ENCODE measurements at places on chromosomes 1 and 21.

DNA sequence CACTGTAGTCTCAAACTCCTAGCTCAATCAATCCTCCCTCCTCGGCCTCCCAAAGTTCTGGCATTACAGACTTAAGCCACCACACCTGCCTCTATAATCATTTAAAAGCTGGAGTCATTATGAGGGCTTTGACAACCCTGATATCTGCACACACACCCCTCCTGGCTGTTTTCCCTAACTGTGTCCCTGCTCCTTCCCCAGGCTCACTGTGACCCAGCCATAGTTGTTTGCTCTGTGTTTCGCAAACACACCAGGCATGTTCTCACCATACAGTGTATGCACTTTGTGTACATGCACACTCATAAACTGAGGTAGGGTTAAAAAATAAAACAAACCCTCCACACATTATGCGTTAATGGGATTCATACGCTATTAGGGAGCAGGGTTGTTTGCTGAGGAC lies 21.8 kb upstream of the IL20 start:
- no peak for DNase-seq

GRCh38 chr1:225917536-225917935 lies 6.5 kb downstream of the PYCR2 start:
- DNase-seq = no peak

GRCh38 chr1:197171531-197171930 lies 25.1 kb upstream of the ASPM start:
- peak; percentile 17 for DNase-seq

DNA sequence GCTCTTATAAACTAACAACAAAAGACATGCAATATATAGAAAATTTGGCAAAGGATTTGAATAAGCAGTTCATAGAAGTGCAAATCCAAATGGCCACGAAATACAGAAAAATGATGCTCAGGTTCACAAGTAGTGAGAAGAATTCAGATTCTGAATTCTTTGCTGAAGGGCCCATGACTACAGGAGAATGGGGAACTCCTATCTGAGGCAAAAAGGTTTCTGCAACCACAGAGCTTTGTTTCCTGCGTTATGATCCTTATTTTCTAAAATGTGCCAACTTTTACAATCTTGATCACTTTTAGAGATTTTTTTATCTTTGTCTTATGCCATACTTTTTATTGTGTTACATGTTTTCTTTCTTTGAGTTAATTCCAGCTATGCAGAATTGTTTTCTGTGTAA lies 91.3 kb downstream of the ITSN1 start:
- no peak for DNase-seq

GRCh38 chr1:203380420-203381150 lies 29.7 kb upstream of the FMOD start:
- DNase-seq = no peak

DNA sequence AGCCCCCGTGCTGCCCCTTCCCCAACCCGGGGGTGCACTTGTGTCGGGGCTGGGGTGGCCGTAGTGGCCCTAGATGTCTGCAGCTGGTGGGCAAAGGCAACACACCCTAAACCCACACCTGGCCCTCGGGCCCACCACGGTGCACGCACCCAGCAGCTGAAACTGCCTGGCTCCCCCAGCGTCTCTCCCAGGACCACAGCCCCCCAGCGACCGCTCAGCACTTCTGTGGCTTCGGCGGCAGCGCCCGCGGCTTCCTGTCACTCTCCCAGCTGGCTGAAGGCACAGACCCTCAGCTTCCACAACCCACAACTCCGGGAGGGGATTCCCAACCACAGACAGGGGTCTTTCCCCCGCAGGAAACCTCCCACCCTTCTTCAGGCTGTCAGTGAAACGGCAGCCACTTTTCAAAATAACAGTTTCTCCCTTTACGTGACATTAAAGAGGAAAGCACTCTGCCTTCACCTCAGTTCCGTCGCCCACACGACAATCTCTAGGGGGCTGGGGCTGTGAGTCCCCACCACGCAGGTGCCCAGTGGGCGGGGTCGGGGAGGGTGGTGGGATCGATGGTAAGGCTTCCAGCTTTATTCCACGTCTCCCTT lies 40.7 kb upstream of the COL6A2 start:
- no peak for DNase-seq

- DNase-seq = no peak
Measured at GRCh38 chr1:221725735-221726672, 15.9 kb downstream of the DUSP10 start.
